ENCODE measurements at places on chromosomes 12 and 14. TPM values are rescaled to one million over a fixed set of nuclear protein-coding genes. Genes with fewer than 3 reads are reported as not detected.

GRCh38 chr12:122646517-122647217 lies 56.5 kb downstream of the HCAR2 start:
- H3K27ac ChIP-seq: no peak overlapping the region
- no peaks in the 10 kb centered on the region for H3K36me3 ChIP-seq
- no peaks in the 10 kb centered on the region for H3K4me1 ChIP-seq
- peak; percentile 22 for DNase-seq
- H3K27me3 ChIP-seq: no peaks in the 10 kb centered on the region

GRCh38 chr14:76413962-76414600 lies 38.1 kb downstream of the ESRRB start:
- no peak for DNase-seq
- H3K36me3 ChIP-seq: no peaks in the 10 kb centered on the region
- H3K4me3 ChIP-seq: no peak overlapping the region

DNA sequence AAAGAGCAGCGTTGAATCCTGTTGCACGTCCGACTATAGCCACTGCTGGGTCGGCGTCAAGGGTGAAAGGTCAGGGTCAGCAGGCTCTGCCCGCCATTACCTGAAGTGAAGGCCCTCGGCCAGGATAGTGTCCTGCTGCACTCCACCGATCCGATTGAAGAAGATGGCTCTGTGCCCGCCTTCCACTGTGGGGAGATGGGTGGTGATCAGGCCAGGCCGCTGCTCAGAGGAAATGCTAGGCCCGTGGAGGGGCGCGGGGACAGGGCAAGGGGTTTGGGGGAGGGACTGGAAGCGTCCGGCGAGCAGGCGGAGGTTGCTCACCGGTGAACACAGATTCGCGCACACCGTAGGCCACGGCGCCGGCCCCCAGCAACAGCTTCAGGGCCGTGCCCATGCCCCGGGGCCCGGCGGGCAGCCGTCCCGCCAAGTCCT lies 352 bp downstream of the PHB2 start:
- peak overlapping the region; percentile 93 for H3K27ac ChIP-seq
- peaks cover 56% of the 10 kb centered on the region for H3K36me3 ChIP-seq
- H3K27me3 ChIP-seq: no peaks in the 10 kb centered on the region
- DNase-seq: no peak

GRCh38 chr14:81802341-81802740 lies 268.7 kb upstream of the SEL1L start:
- no peaks in the 10 kb centered on the region for H3K36me3 ChIP-seq
- H3K4me3 ChIP-seq: no peak overlapping the region
- no peak for DNase-seq
- no peak overlapping the region for H3K27ac ChIP-seq

COL2A1 gene
- not detected for total RNA-seq

- no peaks in the 10 kb centered on the region for H3K36me3 ChIP-seq
- H3K4me3 ChIP-seq: no peak overlapping the region
- no peak for DNase-seq
- no peak overlapping the region for H3K27ac ChIP-seq
- H3K4me1 ChIP-seq: no peaks in the 10 kb centered on the region
Observed at GRCh38 chr14:47057364-47057763, 405.8 kb upstream of the RPL10L start.

DNA sequence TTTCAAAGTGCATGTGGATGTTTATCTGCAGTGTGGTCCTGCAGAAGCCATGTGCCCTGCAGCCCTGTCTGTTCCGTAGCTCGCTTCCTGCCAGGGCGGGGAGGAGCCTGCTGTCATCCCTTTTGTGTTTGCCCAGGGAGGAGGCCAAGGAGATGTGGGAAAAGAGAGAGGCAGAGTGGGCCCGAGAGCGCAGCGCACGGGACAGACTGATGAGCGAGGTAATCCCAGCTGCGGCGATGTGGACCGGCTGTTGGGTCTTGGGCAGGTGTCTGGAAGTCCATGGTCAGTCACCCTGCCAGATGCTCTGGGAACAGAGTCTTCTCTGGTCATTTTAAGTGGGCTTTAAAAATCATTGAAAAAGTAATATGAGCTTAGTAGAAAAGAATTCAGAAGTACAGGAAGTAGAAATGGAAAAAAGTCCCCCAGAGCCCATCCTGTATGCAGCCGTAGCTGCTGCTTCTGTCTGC lies 12.8 kb downstream of the TCHP start:
- H3K27me3 ChIP-seq: no peaks in the 10 kb centered on the region
- H3K4me3 ChIP-seq: no peak overlapping the region
- no peak overlapping the region for H3K27ac ChIP-seq
- H3K4me1 ChIP-seq: peaks cover 6% of the 10 kb centered on the region
- DNase-seq: no peak
- peaks cover 21% of the 10 kb centered on the region for H3K36me3 ChIP-seq

DNA sequence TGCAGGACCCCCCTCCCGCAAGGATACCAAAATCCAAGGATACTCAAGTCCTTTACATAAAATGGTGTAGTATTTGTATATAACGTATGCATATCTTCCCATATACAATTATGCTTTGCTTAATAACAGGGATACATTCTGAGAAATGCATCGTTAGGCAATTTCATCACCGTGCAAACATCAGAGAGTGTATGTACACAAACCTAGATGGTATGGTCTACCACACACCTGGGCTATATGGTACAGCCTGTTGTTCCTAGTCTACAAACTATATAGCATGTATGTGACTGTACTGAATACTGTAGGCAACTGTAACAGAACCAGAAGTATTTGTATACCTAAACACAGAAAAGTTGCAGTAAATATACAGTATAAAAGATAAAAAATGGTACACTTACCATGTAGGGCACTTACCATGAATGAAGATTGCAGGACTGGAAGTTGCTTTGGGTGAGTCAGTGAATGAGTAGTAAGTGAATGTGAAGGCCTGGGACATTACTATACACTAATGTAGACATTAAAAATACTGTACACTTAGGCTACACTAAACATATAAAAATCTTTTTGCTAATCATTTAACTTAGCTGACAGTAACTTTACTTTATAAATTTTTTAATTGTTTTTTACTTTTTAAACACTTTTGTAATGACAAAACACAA lies 141.1 kb downstream of the SLC41A2 start:
- DNase-seq: no peak
- H3K27me3 ChIP-seq: no peaks in the 10 kb centered on the region
- peaks cover 6% of the 10 kb centered on the region for H3K36me3 ChIP-seq
- H3K4me1 ChIP-seq: no peaks in the 10 kb centered on the region
- H3K4me3 ChIP-seq: no peak overlapping the region
- H3K27ac ChIP-seq: no peak overlapping the region

CCDC196 gene
- total RNA-seq: not detected

GRCh38 chr12:123941624-123942237 lies 30.9 kb downstream of the CCDC92 start:
- no peaks in the 10 kb centered on the region for H3K27me3 ChIP-seq
- peaks cover 89% of the 10 kb centered on the region for H3K36me3 ChIP-seq
- no peak overlapping the region for H3K4me3 ChIP-seq
- H3K4me1 ChIP-seq: no peaks in the 10 kb centered on the region
- no peak overlapping the region for H3K27ac ChIP-seq

GRCh38 chr14:46574221-46574977 lies 77.2 kb downstream of the RPL10L start:
- H3K27ac ChIP-seq: no peak overlapping the region
- H3K4me1 ChIP-seq: no peaks in the 10 kb centered on the region
- H3K36me3 ChIP-seq: no peaks in the 10 kb centered on the region
- H3K27me3 ChIP-seq: no peaks in the 10 kb centered on the region
- no peak for DNase-seq
